ENCODE measurements at places on chromosomes 12 and 14.
A peak's percentile ranks its signal among the peaks of the same experiment; 100 is the strongest.

GRCh38 chr14:104805326-104805678 is 4.4 kb downstream of the ZBTB42 start:
- no peak for DNase-seq

- DNase-seq, result no peak
Measured at GRCh38 chr12:109621211-109621694, 47.7 kb downstream of the MVK start.

- DNase-seq, result no peak
Measured at GRCh38 chr12:19741132-19741489, 301.8 kb downstream of the AEBP2 start.

- DNase-seq, result no peak
Measured at GRCh38 chr14:69664865-69665526, 53.6 kb downstream of the SUSD6 start.

- DNase-seq, result no peak
Measured at GRCh38 chr12:70724444-70724843, 87.2 kb upstream of the PTPRB start.

DNA sequence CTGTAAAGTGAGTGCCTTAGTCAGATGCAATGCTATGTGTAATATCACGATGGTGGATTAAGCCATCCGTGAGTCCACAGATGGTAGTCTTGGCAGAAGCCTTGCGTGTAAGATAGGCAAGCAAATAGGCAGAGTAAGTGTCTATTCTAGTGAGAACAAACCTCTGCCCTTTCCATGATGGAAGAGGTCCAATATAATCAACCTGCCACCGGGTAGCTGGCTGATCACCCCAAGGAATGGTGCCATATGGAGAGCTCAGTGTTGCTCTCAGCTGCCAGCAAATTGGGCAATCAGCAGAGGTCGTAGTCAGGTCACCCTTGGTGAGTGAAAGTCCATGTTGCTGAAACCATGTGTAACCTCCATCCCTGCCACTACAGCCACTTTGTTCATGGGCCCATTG is 371.2 kb upstream of the LRFN5 start:
- DNase-seq, result no peak

DNA sequence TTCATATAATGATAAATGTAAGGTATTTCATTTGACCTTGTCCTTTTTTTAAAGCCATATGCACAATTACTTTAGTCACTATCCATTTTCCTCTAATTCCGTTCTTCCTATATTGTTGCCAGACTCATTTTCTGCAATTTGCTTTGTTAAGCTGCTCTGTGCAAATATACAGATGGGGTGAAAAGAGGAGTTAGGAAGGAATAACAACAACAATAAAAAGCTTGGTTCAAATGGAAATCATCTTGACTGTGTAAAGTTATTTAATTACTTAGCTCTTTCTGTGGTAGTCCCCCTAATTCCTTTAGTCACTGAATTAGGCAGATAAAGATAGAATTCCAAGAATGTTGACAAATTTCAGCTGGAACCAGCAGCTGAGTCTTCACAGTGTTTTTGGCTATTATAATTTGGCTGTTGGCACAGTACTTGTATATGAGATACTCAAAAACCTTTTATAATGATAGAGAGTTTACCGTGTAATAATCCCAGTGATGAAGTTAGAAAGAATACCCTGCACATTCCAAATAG is 838.0 kb downstream of the RPS29 start:
- DNase-seq, result no peak

DNA sequence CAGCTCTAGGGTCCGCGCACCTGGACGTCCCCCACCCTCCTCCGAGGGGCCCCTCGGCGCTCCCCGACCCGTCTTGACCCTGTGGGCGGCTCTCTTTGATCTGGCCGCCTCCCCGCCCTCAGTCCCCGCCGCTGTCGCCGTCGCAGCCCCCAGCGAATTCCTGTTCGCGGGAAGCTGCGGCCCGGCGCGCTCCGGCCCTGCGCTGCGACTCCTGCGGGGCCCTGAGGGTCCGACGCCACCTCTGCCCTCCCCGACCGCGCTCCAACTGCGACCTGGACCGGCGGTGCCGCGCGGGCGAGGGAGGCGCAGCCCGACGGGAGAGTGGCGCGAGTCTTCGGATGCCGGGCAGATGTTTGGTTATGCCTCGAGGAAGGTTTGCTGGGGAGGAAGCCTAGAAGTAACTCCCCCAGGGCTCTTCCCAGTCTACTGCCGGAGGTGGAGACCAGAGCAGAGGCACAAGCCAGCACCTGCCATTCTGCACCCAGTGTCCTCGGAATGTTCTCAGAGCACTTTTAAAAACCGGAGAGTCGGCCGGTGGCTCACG is 440 bp upstream of the ISM2 start:
- DNase-seq, result no peak

DNA sequence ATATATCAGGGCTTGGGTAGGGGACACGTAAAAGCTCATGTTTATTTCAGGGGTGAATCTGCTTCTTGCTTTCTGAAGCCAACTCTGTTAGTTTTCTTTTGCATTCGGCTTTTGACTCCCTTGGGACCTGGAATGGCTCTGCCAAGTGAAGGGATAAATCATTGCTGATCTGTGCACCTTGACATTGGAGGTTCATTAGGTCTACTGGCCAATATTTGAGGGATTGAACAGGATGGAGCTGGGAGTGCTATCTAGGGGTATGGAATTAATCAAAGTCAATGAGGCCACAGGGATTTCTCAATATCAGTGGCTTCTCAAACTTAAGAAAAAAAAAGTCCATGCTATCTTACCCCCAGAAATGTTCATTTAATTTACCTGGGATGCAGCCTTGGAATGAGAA is 203.5 kb upstream of the RMST start:
- DNase-seq, result no peak

- DNase-seq, result no peak
Measured at GRCh38 chr14:104518659-104519350, 60.8 kb upstream of the C14orf180 start.

DNA sequence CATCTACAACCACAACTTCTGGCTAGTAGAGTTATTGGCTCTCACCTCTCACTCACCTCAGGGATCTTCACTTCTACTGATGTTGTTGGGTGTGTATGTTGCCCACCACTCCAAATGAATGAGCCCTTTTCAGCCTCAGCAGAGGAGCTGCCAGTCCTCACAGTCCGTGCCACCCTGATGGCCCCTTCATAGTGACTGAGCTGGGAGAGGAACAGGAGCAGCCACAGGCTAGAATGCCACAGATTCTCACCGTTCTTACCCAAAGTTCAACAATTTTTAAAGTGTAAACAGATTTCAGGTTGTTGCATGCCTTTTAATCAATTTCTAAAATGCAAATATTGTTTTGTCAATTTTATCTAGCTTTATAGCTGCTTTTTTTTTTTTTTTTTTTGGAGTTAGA is 74.5 kb upstream of the DNM1L start:
- no peak for DNase-seq

- DNase-seq, result no peak
Measured at GRCh38 chr12:34097213-34097612, 74.9 kb downstream of the ALG10 start.

GRCh38 chr12:89723276-89723675 is 14.6 kb upstream of the ATP2B1 start:
- no peak for DNase-seq

GRCh38 chr14:77882098-77882497 is 82.2 kb downstream of the ADCK1 start:
- peak; percentile 50 for DNase-seq

- DNase-seq, result no peak
Measured at GRCh38 chr12:19251481-19252132, 122.1 kb downstream of the PLEKHA5 start.

DNA sequence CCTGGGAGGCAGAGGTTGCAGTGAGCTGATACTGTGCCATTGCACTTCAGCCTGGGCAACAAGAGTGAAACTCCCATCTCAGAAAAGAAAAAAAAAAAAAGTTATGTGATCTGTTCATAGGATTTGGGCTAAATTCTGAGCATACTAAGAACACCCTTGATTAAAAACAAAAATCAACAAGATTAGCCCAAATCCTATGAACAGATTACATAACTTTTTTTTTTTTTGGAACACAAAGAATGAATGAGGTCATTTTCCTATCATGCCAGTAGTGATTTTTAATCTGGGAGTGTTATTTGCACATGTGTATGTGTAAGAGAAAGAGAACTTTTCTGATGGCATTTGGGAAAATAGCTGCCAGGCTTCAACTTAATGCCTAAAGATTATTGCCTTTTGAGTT is 208.7 kb downstream of the ERC1 start:
- DNase-seq, result no peak

GRCh38 chr12:131140697-131141096 is 187.0 kb downstream of the ADGRD1 start:
- DNase-seq, result no peak

DNA sequence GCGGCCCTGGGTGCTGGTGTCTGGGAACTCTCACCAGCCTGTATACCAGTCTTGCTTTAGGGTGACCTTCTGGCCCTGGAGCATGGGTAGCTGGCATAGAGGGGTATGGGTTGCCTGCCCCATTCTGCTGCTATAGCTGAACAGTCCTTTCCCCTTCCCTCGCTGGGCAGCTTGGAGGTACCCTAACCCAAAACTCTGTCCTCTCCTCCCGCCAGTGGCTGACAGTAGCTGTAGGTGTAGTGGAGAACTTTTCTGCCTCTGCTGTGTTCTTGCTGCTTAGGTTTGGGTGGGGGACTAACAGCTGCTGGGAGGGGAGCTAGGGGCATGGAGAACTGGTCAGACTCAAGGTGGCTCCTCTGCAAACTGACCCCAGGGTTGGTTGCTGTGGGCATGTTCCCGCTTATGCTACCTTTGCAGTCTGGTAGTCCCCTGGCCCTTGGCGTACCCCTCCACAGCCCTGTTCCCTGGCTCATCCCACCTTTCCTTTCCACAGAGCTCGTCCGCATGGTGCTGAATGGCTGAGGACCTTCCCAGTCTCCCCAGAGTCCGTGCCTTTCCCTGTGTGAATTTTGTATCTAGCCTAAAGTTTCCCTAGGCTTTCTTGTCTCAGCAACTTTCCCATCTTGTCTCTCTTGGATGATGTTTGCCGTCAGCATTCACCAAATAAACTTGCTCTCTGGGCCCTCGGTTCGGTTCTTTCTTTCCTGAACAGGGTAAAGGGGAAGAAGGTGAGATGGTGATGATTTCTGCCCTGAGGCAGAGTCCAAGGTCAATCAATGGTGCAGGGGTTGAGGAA is 2.9 kb downstream of the MYL6 start:
- no peak for DNase-seq

DNA sequence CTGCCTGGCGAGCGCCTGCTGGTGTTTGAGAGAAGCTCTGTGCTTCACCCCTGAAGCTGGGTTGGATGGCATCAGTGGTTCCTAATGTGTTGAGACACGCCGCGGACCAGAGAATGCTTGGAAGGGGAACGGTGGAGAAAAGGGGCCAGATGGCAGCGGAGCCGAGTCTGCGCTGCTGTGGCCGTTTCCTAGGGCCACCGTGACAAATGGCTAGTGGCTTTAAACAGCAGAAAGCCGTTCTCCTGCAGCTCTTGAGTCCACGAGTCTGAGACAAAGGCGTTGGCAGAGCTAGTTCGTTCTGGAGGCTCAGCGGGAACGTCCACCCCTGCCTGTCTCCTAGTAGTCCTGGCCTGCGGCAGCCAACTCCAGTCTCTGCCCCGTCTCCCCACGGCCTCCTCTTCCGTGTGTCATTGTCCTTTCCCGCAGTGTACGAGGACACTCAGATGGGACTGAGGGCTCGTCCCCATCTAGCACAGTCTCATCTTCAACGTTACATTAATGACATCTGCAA is 103.6 kb downstream of the ADGRD1 start:
- no peak for DNase-seq

DNA sequence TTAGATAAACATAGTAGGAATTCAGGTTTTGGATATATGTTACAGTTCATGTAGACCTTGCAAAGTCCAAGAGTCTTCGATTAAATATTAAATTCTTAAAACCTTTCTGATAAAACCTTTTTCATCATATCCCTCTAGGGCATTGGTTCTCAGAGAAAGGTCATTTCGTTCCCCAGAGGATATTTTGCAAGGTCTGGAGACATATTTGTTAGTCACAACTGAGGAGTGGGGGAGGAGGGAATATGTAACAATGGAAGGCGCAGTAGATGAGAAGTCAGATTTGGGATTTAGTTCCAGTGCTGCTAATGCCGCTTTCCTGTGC is 5.3 kb downstream of the TMEM253 start:
- no peak for DNase-seq

- DNase-seq, result no peak
Measured at GRCh38 chr14:86334355-86334754, 804.4 kb downstream of the FLRT2 start.

GRCh38 chr12:67457136-67457535 is 188.0 kb downstream of the CAND1 start:
- DNase-seq, result no peak

- no peak for DNase-seq
Measured at GRCh38 chr14:54192610-54193009, 204.2 kb upstream of the CDKN3 start.

GRCh38 chr14:32186248-32186647 is 15.6 kb upstream of the RNU6-7 start:
- DNase-seq, result no peak

GRCh38 chr12:54007538-54008259 is 1.1 kb upstream of the HOXC8 start:
- DNase-seq, result no peak

- no peak for DNase-seq
Measured at GRCh38 chr12:112590281-112590680, 171.5 kb downstream of the PTPN11 start.

DNA sequence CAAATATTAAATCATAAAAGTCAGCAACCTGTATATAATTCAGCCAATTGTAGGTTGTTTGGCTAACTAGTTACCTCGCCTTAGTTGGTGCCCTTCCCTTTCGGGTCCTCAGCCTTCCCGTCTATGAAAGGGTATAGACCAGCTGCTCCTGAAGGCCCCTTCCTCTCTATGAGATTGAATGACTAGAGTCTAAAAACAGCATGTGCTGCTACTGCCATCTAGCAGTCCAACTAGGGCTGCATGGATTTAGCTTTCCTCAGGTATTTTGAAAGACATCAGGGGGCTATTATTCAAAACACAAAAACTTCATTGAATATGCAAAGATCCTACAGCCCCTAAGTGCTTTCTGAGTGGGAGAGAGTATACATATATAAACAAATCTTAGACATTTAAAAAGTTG is 37.0 kb upstream of the TMEM263 start:
- DNase-seq, result peak; percentile 53

DNA sequence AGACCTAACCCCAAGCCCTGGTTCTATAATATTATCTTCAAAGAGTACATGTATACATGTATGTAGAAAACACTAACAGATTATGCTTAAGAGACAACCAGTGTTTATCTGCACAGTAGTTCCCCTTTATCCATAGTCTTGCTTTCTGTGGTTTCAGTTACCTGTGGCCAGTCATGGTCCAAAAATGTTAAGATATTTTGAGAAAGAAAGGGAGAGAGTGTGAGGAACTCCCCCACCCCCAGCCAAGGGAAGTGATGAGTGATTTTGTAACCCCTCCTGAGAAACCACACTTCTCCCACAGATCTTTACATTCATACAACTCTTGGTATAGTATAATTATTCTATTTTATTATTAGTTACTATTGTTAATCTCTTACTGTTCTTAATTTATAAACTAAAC is 77.3 kb upstream of the CNTN1 start:
- no peak for DNase-seq

GRCh38 chr14:93536945-93537344 is 106.2 kb downstream of the UNC79 start:
- no peak for DNase-seq

- no peak for DNase-seq
Measured at GRCh38 chr12:16857456-16857923, 251.5 kb upstream of the LMO3 start.

- no peak for DNase-seq
Measured at GRCh38 chr12:75656648-75657047, 145.2 kb upstream of the KRR1 start.

GRCh38 chr12:12563290-12563928 is 746 bp upstream of the DUSP16 start:
- no peak for DNase-seq

- DNase-seq, result no peak
Measured at GRCh38 chr12:20822415-20822814, 11.9 kb downstream of the SLCO1B3 start.

Measured in NCI-H774 (cell line).